Esophagus squamous epithelium (tissue), 5 donors: ENCODE measurements at places on chromosomes 6 and 20.

DNA sequence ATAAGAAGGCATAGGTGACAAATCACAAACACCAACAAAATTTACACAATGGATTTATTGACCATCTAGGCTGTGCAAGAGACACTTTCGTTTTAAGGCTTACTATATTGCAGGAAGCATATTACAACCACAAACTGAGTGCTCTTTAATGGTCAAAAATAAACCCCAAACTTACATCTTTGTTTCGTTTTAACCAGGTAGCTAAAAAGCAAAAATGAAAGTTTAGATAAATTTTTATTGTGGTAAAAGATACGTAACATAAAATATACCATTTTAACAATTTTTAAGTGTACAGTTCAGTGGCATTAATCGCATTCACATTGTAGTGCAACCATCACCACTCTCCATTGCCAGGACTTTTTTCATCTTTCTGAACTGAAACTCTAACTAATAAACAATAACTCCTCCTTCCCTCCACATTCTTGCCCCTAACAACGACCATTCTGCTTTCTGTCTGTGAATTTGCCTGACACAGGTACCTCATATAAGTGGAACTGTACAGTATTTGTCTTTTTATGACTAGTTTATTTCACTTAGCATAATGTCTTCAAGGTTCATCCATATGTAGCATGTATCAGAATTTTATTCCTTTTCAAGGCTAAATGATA lies 32.3 kb upstream of the DUSP22 start:
- DNase-seq: no peak

DNA sequence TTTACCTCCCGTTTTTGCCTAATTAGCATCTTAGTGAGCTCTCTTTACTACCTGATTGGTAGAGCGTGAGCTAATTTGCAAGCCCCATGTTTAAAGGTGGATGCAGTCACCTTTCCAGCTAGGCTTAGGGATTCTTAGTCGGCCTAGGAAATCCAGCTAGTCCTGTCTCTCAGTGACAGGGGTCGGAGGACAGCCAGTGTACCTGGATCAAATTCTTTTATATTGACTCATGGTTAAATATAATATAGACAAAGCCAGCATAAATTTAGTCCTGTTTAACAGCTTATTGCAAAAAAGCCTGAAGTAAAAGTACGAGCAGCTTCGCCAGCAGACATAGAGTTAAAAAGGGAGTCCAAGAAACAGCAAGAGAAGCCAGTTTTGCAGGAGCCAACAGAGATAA lies 12.2 kb upstream of the GSTA3 start:
- DNase-seq: no peak

DNA sequence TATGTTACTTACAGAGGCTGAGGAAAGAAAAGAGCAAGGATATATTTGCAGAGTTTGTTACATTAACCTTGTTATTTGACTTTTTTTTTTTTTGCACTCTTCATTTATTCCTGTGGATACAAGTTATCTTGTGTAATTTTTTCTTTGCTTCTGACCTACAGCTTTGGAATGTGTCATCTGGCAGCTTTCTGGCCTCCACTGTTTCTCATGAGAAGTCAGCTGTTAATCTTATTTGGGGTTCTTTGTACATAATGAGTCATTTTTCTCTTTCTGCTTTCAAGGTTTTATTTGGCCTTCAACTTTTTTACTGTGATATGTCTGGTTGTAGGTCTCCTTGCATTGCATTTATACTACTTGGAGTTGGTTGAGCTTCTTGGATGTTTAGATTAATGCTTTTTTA lies 333.4 kb downstream of the SMOC2 start:
- DNase-seq: no peak

DNA sequence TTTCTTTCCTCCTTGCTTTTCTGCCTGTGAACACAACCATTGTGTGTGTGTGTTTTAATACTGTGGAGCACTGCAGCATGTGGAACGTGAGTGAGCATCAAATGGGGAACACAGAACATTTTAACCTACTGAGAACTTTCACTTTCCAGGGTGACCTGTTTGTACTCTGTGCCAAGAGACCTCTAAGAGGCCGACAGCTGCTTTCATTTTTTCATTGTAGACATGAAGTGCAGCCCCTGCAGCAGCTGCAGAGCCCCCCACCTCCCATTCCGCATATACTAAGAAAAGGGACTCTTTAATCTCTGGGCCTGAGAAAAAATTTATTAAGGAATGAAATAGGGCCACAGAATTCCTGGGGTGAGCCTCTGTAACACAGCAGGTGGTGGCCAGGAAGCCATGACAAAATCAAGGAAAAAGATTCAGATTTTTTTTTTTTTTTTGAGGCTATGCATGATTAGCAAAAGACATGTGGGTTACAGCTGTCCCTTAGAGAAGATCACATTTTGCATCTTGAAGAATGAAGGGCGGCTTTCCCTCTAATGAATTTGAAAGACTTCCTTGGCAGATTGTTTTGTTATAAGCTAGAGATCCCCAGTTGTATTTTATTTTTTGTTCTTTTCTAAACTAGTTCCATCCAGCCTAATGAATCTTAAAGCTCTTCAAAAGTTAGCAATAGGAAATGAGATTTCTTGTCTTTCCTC lies 503.4 kb downstream of the CD109 start:
- DNase-seq: no peak

- no peak for DNase-seq
Measured at GRCh38 chr6:38306931-38307330, 332.8 kb downstream of the BTBD9 start.

GRCh38 chr6:91781946-91782345 lies 1195.1 kb upstream of the MAP3K7 start:
- no peak for DNase-seq

DNA sequence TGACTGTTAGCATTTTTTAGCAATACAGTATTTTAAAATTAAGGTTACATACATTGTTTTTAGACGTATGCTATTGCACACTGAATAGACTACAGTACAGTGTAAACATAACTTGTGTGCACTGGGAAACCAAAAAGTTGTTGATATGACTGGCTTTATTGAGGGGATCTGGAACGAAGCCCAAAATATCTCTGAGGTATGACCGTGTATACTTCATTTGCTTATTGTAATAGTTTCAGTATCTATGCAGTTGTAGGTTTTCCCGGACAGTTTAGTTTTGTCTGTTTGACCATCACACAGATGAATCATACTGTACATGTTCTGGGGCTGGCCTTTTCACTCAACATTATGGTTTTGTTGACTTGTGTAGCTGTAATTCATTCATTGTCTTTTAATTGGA lies 6.9 kb upstream of the ZBTB12 start:
- no peak for DNase-seq

- DNase-seq: no peak
Measured at GRCh38 chr20:364905-365794, 15.4 kb upstream of the TRIB3 start.

- no peak for DNase-seq
Measured at GRCh38 chr6:30061858-30062458, 893 bp downstream of the POLR1H start.

DNA sequence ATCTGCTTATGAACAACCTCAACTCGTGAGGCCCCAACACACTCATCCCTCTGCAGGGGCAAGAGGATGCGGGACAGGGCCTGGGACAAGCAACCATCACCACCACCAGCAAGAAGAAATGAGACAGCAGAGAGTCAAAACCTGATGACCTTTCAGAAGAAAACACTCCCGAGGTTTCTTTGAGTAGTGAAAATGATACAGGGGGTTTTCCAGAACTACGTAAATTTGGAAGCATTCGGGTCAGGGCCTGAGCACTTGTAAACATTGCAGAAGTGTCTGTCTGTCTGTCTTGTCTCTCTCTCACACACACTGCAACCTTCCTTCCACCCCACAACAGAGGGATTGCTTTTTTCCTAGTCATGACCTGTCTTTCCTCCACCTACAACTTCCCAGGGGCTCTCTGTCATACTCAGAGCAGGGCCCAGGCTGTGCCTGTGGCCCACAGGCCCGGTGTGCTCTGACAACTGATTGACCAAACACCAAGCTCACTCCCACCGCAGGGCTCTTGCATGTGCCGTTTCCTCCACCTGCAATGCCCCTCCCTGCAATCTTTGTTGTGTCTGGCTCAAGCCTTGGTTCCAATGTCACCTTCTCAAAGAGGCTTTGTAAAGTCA lies 90.9 kb downstream of the BMP7 start:
- DNase-seq: no peak

DNA sequence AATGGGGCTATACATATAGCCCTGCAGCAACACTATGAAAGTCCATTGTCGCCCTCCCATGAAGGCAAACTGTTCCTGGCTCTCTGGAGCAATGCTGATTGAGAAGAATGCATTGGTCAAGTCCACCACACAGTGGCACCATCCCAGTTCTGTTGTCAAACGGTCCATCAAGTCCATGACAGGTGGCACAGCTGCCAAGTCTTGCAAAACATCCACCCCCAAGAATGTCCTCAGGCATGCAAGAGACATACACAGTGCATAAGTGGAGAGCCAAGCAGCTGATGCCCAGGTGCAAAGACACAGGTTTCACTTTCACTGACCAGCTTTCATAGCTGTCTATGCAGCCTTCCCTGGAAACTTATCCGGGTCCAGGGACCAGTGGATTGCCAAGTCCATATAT lies 17.5 kb downstream of the ZNF391 start:
- no peak for DNase-seq

DNA sequence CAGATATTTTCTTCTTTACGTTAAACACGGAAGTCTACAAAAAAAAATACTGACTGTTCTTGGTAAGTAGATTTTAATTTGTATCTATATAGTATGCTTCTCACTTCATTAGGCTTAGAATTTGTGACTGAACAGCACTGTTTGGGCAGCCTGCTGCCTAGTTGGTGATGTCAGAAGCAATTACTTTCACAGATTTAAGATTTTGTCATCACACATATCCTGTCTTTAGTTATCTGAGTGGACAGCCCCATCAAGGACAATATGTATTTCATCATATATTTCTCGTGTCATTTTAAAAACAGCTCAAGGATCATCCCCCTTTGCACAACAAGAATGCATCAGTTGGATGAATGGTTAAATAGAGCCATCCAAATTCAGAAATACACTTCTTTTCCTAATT lies 338.4 kb upstream of the CITED2 start:
- no peak for DNase-seq

GRCh38 chr20:22810626-22811569 lies 224.2 kb upstream of the SSTR4 start:
- no peak for DNase-seq

DNA sequence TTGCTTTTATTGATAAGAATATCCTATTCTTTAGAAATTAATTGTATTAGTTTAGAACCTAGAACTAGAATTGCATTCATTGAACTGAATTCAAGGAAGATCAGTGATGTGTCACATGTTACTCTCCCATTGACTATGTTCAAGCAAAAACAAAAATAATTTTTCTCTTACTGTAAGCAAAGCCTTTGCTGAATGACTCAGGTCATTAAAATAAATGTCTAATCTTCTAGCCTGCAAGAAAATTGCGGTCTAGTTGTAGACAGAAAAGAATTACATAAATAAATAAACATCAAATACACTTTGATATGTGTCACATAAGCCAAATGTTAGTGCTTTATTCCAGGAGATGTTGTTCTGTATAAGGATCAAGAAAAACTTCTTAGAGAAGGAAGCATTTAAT lies 387.9 kb downstream of the ADGRB3 start:
- DNase-seq: no peak

DNA sequence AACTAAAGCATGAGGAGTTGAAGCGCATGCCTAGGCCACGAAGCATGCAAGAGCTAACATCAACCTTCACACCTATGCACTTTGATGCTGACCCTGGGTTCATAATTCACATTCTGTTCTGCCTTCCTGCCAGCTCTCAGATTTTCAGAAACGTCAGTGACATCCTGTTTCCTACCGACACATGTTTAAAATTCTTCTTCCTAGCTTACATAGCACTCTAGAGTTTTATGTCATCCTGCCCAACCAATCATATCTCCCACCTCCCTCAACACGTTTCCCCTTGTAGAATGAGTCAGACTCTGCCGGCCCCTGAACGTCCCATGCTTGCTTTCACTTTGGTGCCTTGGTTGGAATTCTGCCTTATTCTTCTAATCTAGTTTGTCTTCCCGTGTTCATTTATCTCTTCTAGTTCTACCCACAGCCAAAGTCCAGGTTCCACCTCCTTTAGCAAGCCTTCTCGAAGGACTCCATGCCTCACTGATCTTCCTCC lies 97.2 kb upstream of the MAP7 start:
- DNase-seq: no peak

DNA sequence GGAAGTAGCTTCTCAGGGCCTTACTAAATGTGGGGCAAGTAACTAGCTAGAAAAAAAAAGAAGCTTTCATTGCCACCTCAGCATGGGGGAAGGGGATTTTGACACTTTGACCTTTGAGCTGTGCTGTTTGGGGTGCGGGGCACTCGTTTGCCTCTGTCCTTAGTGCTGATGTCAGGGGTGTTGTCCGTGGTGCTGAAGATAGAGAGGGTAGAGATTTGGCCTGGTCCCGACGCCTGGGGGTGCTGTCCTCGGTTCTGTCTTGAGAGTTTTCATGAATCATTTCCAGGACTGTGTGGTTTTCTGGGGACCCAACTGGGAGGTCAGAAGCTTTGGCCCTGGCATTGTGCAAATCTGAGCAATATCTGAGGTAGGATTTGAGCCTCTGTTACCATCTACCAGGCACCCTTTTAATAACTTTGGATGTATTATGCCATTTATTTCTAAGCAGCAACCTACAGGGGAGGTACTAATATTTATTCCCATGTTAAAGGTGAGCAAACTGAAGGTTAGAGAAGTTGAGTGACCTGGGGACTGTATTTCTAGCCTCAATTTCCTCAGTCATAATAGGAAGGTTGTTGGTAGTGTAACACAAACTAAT lies 78.0 kb downstream of the DLGAP4 start:
- no peak for DNase-seq

DNA sequence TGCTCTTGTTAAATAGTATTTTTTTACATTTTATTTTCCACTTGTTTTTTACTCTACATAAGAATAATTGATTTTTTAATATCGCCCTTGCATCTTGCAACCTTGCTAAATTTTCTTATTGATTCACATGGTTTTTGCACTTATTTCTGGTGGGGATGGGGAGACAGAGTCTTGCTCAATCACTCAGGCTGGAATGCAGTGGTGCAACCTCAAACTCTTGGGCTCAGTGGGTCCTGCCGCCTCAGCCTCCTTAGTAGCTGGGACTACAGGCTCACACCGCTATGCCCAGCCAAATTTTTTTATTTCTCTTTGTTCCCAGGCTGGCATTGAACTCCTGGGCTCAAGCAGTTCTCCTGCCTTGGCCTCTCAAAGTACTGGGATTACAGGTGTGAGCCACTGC lies 30.3 kb downstream of the LIN28B start:
- DNase-seq: no peak

GRCh38 chr6:117494694-117495318 lies 12.3 kb downstream of the DCBLD1 start:
- DNase-seq: no peak

GRCh38 chr20:4043796-4044195 lies 28.4 kb upstream of the RNF24 start:
- DNase-seq: no peak
